RPMI8226 (cell line): ENCODE measurements at places on chromosomes 7 and 10.

DNA sequence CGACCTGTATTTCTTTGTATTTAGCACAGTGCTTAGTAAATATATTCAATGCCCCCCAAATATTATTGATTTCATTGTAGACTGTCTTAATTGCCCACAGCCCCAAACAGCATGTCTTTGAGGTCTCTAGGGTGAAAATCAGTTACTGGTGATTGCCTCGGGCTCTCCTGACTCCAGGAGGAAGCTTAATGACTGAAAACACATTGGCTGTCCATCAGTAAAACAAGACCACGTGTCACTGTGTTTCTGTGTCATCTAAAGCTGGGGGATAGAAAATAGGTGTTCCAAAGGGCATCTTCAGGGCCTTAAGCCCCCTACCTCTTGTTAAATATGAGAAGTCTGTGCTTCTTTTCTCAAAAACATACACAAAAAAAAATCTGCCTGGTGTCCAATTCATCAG is 67.9 kb downstream of the CACNA2D1 start:
- DNase-seq = no peak

DNA sequence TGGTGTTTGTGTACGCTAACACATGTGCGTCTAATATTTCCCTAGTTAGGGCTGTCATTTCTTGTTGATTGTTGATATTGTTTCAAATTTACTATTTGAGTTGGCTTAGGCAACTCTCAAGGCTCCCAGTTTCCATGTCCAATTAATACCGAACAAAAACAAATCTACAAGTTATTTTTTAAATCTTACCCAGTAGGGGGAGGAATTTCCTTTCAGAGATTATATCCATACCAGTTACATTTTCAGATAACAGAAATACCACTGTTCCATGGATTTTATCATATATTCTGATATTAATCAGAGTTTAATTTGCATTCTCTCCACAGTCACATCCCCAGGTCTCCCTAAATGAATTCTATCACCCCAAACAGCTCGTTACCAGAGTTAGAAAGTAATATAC is 7.2 kb upstream of the AKR1B10 start:
- no peak for DNase-seq

DNA sequence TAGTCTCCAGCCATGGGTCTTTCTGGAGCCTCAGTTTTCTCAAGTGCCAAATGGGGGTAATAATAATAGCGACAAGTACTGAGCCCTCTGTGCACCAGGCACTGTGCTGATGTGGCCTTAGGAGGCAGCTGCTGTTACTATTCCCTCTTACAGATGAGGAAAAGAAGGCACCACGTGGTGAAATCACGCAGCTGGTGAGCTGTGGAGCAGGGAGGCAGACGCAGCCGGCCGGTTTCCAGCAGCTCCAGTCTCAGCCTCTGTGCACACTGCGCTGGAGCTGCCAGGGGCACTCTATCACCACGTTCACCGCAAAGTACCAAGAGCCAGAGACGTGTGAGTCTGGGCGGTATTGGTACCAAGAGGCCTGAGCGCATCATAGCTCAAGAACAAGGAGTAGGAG is 9.6 kb downstream of the PYROXD2 start:
- no peak for DNase-seq

DNA sequence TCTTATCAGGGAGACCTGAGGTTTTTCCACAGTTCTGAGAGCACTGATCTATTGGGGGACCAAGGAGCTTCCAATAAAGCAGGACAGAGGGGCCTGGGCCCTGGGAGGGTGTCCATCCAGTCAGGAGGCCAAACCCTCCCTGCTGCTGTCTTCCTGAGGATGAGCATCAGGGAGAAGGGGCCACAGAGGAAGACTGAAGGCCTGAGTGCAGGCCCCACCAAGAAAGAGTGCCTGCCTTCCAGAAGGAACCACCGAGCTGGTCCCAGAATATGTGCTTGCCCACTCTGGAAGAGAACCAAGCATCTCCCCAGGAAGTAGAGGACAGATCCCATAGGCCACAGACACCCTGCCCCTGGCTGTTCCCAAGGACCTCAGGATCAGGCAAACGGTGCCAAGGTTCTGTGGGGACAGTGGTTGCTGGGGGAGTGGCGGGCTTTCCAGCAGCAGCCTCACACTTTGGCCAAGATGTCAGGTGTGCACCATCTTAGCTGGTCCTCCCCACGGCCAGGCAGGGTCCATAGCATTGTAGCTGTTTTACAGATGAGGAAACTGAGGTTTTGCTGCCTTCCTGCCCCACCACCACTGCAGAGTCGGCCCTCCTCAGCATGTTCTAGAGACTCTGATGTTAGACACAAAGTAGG is 199.4 kb downstream of the GRID1 start:
- no peak for DNase-seq

GRCh38 chr7:13904007-13904406 is 85.5 kb downstream of the ETV1 start:
- DNase-seq = no peak

GRCh38 chr7:96697822-96698221 is 11.8 kb downstream of the SEM1 start:
- DNase-seq = no peak
